Esophagus muscularis mucosa (tissue), 4 donors: ENCODE measurements at places on chromosomes 13 and 19. TPM values are rescaled to one million over a fixed set of nuclear protein-coding genes. Genes with fewer than 3 reads are reported as not detected.

ZNF121 gene
- 18.3 TPM for total RNA-seq

- no peak for DNase-seq
Observed at GRCh38 chr19:662207-662961, 630 bp downstream of the RNF126 start.

- no peak for DNase-seq
Observed at GRCh38 chr13:109979228-109979627, 192.8 kb upstream of the IRS2 start.

GAPDHS gene
- not detected for total RNA-seq

MISP gene
- not detected for total RNA-seq

DNA sequence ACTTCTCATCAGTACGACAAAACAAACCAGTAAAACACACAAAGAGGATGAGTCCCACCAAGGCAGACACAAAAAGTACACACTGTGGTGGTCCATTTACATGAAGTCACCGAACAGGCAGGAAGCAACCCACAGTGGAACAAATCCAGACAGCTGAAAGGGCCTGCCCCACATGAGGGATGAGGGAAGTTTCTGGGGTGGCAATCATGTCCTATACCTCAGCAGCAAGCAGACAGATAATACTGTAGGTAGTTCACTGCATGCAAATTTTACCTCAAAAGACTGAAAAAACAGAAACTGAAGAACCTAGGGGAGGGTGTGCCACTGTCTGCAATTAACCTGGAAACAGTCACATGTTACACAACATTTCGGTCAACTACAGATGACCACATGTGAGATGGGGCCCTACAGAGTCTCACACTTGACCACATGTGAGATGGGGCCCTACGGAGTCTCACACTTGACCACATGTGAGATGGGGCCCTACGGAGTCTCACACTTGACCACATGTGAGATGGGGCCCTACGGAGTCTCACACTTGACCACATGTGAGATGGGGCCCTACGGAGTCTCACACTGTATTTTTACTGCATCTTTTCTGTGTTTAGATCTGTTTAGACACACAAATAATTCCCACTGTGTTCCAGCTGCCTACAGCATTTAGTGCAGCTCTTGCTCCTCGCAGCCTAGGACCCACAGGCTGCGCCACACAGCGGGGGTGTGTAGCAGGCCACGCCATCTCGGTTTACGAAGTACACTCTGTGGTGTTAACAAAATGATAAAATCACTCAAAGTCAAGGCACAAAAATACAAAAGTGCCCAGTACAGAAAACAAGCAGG is 22.2 kb downstream of the PCID2 start:
- no peak for DNase-seq

DNA sequence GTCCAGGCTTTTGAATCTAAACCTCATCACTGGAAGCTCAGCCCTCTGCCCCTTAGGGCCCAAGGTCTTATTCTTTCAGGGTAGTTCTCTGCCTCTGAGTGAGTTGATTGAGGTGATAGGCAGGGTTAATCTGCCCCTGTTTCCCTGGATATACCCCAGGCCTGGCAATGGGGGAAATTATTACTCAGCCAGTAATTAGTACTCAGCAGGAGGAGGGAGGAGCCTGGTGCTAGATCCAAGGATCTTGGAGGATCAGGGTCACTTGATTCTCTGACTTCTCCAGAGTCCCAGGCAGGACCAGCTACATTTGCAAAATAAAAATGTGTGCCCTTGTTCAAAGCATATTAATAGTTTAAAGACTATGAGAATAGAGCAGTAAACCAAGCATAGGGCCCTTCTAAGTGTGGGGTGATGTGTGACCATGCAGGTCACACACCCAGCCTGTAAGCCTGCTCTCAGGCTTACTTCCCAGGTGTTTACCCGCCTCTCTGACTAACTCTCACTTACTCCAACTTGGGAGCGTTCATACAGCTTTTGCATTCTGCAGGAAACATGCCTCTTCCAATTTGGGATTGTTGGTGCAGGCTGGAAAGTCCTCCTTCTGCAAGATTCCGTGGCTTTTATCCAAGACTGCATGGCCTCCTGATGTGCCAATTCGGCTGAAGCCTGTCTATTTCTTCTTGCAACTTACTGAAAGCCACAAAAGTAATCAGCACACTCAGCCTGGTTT is 7.9 kb upstream of the STK24 start:
- DNase-seq, result no peak

GRCh38 chr13:97535614-97536013 is 101.6 kb downstream of the RAP2A start:
- DNase-seq, result no peak

- DNase-seq, result no peak
Observed at GRCh38 chr13:49407068-49407467, 36.8 kb downstream of the CAB39L start.

GRCh38 chr13:63999614-64000305 is 2584.1 kb upstream of the PCDH20 start:
- no peak for DNase-seq

GRCh38 chr19:48661711-48662090 is 11.1 kb downstream of the NTN5 start:
- DNase-seq, result no peak

DNA sequence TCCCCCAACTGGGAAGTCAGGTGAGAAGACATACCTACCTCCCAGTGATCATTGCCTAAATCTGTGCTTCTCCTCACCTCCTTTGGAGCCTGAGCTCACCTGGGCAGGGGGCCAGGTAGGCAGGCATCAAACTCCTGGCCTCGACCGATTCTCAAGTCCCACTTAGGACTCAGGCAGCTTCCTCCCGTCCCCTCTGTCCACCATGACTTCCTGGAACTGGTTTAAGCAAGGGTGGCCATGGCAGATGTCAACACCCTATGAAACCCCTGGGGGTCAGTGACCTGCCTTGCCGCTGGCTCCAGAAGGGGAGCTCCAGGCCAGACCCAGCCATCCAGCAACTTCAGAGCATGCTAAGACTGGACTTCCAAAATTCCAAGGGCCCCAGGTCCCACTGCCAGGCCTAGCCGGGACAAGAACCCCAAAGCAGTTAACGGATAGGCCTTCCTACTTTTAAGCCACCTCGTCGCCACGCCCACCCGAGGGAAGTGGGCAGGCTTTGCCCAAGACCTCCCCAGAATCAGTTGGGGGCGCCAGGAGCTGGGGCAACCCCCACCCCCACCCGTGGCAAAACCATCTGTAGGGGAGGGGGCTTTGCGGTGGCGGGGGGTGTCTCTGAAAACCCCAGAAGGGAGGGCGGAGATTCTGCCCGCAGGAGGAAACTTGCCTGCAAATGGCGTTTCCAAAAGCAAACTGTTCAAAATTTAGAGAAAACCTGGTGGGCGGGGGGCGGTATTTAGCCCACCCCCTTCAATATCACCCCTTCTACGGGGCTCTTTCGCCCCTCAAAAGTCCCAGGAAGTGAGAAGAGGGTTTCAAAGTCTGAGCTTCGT is 657 bp downstream of the PLIN3 start:
- no peak for DNase-seq

GNA15 gene
- total RNA-seq, result 5.2 TPM

C5AR1 gene
- 5.5 TPM for total RNA-seq

- no peak for DNase-seq
Observed at GRCh38 chr19:45769821-45770191, 754 bp upstream of the SIX5 start.

GRCh38 chr19:48491793-48492123 is 19.9 kb downstream of the LMTK3 start:
- no peak for DNase-seq

LILRB5 gene
- total RNA-seq, result 16.6 TPM

- no peak for DNase-seq
Observed at GRCh38 chr13:100510208-100510957, 78.2 kb downstream of the GGACT start.

GRCh38 chr13:79679334-79679733 is 198.4 kb downstream of the NDFIP2 start:
- no peak for DNase-seq

LILRA6 gene
- 2.9 TPM for total RNA-seq

PABPC3 gene
- total RNA-seq, result 0.11 TPM

KIR3DL1 gene
- total RNA-seq, result not detected

SIGLEC8 gene
- 1.7 TPM for total RNA-seq

- DNase-seq, result no peak
Observed at GRCh38 chr19:30743702-30744101, 371.5 kb downstream of the ZNF536 start.

DNA sequence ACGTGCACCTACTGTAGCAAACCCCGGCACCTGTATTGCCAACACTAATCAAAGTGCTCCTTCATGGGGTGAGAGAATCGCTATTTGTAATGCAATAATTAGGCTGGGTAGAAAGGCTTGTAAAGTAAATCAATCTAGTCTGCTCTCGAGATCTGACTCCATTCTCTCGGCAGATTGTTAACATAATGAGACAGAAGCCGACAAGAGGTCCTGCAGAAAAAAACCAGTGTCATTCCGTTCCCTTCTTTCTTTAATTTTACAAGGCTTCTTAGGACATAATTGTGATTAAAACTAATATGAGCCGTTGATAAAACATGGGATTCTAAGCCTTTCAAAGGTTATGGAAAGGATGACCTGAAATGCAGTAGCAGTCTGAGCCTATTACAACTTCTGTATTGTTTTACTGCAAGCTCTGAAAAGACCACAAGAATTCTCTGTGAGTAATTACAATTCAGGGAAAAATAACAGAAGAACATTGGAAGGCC is 530.0 kb downstream of the PCDH9 start:
- no peak for DNase-seq

DNA sequence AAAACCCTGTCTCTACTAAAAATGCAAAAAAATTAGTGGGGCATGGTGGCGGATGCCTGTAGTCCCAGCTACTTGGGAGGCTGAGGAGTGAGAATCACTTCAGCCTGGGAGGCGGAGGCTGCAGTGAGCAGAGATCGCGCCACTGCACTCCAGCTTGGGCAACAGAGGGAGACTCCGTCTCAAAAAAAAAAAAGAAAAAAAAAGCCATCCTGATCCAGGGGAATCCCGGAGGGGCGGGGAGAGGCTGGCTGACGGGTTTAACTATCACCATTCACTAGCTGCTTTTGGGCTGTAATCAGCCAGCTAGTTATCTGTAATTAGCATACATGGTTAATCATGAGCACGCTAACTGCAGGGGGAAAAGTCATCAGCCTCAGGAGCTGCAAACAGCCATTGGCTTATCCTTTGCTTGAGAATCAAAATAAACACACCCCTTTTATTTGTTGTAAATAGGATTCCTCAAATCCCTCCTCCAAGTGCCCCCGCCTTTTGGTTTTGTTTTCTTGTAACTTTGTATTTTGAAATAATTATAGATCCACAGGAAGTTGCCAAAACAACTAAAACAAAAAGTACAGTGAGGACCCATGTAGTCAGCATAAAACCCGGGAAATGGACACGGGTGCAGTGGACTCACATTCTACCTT is 9.6 kb downstream of the FSD1 start:
- no peak for DNase-seq

DNA sequence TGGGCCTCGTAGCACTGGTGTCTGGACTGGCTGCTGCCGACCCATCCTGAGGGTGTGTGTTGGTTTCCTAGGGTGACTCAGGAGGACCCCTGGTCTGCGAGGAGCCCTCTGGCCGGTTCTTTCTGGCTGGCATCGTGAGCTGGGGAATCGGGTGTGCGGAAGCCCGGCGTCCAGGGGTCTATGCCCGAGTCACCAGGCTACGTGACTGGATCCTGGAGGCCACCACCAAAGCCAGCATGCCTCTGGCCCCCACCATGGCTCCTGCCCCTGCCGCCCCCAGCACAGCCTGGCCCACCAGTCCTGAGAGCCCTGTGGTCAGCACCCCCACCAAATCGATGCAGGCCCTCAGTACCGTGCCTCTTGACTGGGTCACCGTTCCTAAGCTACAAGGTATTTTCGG is 13.8 kb downstream of the TIMM13 start:
- no peak for DNase-seq

DNA sequence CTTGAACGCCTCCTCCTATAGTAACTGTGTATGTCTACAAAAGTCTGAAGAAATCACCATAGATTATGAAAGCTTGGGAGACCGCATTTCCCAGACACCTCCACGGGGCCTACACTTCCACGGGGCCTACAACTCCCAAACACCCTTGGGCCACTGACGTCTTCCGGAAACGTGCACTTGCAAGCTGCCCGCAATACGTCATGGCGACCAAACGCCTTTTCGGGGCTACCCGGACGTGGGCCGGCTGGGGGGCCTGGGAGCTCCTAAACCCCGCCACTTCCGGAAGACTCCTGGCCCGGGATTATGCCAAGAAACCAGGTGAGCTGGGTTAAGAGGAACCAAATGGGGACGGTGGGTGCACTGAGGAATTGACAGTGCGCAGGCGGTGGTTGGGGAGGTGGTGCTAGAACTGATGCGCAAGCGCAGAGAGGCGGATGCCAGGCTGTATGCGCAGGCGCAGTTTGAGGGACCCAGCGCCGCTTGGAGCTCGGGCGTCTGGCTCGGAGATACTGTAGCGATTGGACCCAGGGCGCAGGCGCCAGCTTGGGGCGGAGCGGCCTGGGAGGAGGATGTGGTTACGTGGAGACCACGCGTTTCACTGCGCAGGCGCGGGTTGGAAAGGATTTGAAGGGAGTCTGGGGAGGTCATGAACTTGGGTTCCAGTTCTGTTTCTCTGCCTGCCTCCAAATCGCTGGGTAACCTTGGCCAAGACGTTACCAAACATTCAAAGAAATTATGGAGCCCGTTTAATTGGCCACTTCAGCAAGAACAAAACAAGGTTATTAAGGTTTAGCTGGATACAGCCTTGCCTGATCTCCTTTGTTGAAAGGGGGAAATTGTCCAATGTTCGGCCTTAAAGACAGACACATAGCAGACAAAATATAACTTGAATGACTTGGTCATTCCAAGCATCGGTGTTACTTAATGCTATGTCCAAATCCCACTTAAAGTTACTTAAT is at the start of gene MRPL54:
Gene MRPL54 (plus strand): TSS at position 182 of the 959 bp plus-strand sequence. CDS start 19 bp downstream, at position 201.
- peak; percentile 99 for DNase-seq
